Activated T-cell treated with anti-CD3 and anti-CD28 coated beads for 24 hours (primary cell): ENCODE measurements at places on chromosomes 11 and 22.

DNA sequence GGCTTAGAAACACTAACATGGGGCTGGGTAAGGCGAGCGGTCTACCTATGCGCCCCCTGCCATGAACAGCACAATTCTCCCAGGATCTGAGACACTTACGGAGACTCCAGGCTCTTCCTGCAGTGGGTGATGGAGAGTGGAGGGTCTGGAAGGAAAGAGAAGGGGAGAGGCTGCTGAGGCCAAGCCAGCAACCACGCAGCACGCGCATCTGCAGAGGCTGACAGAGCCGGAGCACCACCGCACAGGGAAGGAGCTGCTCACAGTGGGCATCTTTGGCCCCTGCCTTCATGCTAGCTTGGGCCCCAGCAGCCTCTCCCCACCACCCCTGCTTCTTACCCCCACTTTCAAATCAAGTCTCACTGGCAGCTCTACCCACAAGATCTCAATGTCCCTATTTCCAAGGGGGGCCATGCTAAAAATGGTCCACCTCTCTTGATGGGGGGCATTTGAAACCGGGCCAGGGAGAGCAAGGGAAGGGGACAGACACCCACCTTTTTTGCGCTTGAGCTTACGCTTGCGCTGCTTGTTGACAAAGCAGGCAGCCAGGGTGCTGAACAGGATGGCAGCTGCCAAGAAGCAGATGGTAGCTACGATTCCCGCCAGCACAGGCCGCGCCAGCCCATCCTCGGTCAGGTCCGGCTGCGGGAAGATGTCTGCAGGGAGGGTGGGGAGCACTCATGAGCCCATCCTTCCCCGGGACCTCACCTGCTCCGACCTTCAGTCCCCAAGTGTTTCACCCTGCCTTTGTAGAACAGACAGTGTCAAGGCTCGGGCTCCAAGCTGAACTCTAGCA is 34.5 kb downstream of the IGSF9B start:
- no peak for DNase-seq

GRCh38 chr22:43681731-43682360 is 130.3 kb downstream of the EFCAB6 start:
- DNase-seq, result no peak

DNA sequence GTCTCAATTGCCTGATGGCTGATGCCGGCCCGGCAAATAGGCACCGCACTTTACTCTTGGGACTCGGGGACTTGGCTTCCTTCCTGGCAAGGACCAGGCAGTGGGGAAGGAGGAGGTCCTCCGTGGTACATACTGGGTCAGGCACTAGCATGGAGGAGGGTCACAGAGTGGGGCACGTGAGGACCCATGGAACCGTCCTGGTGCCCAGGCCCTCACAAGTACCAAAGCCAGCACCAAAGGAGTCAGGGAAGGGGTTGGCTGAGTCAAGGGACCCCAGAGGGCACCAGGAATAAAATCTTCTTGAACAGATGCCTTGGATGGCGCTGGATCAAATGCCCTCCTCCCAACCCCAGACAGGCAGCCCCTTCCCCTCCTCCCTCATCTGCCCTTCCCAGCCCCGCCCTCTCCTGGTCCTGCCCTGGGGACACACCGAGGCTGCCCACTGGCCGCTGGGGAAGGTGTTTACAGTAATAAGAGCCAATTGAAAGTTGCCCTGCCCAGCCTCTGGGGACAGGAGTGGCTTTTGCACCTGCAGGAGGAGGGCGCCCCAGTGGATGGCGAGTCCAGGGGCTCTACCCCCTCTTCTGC is 5.6 kb upstream of the CARNS1 start:
- no peak for DNase-seq

GRCh38 chr22:23779083-23779482 is 6.4 kb downstream of the MMP11 start:
- DNase-seq, result no peak

DNA sequence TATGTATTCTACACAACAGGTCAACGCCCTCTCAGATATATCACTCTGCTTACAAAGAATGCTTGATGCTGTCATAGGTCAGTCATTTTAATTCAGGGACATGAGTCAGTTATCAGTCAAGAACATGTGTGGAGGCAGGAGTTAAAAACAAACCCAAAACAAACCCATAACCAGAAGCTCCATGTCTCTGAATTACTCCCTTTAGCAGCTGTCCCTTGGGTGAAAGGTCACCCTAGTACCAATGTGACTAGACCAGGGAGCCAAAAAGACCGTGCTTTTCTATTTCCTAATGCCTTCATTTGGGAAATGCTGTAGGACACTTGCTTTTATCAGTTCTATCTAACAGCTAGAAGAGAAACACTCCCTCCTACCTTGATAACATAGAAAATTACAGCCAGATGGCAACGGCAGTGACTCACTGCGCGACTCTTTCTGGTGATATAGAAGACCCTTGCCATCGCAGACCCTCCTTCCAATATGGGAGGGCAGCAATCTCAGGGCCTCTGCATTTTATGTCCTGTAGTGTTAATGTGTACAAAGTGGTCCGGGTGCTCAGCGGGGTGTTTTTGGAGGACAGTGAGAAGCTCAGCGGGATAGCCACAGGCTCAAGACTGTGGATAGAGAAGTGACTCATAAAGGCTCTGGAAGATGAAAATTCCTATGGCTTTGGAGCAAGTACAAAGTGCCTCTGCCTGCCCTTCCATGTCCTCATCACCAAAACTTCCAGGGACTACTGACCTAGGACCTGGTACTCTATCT is 24.8 kb downstream of the APOL5 start:
- DNase-seq, result no peak

DNA sequence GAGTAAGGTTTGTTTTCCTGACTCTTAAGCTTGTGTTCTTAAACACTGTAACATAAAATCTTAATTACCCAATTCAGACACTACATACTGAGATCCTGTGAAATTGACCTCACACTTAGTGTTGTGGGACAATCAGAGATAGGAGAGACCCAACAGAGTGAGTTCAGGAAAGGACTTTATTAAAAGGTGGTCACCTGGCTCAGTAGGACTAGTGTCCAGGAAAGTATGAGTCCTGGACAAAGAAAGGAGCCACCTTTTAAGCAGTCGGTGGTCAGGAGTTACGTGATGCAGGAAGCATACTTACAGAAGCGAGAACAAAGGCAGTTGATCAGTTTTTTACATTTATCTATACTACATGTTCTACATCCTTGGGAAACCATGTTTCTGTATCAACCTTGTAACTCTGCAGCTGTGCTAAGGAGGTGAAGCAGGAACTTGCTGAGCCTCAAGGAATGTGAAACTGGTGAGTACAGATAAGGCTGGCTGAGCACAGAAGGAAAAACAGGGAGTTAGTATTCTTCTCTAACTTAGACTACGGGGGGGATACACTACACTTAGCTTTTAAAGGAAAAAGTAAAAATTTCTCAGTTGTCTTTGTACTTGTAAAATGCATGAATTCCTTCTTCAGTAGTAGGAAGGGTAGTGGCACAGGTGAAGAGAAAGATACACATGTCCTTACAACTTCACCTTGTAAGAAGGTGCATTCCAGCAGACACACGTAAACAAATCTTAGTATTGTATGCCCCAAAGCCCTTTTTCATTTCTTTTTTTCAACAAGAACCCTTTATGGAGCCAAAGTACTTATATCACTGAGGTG is 15.1 kb downstream of the OR51E1 start:
- no peak for DNase-seq

DNA sequence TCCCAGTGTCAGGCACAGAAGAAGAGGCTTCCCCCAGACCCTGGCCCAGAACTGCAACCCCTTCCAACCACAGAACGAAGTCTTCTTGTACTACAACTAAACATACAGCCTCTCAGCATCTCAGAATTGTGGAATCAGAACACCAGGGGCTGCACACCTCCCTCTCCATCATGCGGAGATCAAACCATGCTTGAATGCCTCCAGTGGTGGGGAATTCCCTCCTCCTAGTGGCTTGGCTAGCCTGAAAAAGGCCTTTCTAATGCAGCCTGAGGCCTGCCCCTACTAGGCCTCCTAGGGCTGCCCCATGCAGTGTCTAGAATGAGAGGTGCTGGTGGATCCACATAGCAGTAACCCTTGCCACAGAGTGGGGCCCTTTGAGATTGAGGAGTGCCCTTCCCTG is 62.7 kb downstream of the WNT7B start:
- no peak for DNase-seq

DNA sequence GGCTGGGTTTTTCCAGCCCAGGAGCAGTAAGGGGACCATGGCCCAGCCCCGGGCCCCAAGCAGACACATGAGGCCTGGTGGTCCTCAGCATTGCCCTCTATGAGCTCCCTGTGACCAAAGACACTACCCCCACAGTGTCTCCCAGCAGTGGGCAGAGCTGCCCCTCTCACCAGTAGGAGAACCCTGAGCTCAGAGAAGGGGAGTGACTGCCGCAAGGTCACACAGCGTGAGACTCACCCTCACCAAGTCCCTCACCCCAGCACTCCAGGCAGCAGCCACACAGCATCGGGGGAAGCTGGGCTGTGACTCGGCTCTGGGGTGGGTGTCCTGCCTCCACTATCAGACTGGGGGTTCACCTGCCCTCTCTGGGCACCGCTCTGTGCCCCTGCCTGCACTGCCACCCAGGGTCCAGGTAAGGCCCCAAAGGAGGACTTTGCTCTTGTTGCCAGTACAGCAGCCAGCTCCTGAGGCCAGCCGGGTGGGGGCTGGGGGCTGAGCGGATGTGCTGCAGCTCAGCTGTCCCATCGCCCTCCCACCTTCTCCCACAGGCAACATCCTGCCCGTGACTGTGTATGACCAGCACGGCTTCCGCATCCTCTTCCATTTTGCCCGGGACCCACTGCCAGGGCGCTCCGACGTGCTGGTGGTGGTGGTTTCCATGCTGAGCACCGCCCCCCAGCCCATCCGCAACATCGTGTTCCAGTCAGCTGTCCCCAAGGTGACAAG is 7.9 kb upstream of the SH3BP1 start:
- no peak for DNase-seq

- no peak for DNase-seq
Observed at GRCh38 chr22:23113847-23114720, 27.7 kb downstream of the RSPH14 start.

GRCh38 chr22:21811982-21812381 is 55.5 kb downstream of the MAPK1 start:
- no peak for DNase-seq

GRCh38 chr11:40597546-40598113 is 861.8 kb downstream of the LRRC4C start:
- DNase-seq, result no peak

GRCh38 chr11:46066335-46066734 is 54.9 kb downstream of the PHF21A start:
- no peak for DNase-seq

DNA sequence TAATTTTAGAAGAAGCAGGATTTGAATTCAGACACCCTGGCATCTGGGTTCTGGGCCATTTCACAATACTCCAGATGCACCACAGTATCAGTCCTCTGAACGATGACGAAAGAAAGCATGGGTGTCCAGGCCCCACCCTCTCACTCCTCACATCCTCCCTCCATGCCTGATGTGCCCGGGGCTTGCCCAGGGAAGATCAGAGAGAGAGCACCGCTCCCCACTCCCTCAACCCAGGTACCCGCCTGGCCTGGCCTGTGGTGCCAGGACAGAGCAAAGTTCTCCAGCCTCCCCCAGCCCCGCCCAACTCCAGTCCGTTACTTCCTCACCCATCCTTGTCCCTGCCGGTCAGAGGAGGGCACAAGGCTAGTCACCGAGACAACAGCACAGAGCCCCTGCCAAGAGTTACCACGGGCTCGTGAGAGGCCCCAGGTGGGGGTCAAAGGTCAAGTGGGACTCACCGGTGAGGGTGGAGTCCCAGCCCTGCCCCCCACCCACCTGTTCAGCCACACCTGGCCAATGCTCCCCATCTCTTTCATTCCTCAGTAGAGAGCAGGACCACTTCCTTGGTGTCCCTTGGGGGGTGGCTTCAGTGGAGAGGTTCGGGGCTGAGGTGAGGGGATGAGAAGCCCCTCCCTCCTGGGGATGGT is 8.1 kb downstream of the BCL9L start:
- no peak for DNase-seq

GRCh38 chr11:85394283-85394682 is 232.9 kb downstream of the DLG2 start:
- no peak for DNase-seq

DNA sequence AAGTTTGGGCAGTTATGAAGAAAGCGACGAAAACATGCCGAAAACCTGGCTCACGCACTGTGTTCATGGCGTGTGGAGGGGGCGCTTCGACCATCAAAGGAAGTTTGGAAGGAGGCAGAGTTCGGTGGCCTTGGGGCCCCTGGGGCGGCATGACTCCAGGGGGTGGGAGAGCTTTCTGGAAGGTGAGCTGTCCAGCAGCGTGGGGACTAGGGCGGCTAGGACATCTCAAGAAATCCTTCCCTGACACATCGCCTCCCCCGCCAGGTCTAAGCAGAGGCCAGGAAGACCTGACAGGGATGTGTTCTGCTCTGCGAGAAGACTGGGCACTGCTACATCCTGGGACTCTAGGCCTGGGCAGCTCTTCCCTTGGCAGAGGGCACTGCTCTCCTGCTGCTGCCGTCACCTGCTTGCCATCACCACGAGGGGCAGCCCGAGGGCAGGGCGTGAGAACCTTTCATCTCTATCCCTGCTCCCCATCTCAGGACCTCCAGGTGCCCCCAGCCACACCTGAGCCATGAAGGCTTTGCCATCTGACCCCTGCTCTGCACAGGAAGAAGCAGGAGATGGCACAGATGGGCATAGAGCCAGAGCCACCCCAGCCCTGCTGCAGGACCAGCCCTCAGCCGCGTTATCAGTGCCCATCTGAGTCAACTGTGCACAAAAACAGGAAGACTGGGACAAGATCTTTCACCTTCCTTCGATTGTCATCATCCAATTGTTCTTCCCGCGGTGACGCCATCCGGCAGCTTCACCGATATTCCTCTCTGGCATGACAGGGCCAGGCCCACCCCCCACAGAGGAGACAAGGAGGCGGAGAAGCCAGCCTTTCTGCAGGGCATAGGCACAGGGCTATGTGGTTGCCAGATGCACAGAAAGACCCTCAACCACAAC is 12.7 kb downstream of the LINC01488 start:
- no peak for DNase-seq

DNA sequence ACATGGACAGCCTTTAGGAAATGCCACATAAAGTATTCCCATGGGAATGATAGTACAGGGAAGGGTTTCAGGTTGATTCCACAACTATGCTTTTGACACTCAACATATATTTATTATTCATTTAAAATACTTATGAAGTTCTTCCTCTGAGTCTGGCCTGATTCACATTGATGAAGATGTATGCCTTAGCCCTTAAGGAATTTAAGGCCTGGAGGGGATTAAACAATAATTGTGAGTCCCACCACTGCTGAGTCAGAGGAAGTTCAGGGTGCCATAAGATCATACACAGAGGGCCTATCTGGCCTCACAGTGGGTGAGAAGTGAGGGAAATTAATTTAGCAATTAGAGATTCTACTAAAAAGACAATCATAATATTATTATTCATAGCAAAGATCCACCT is 161.1 kb upstream of the SNX19 start:
- no peak for DNase-seq

- no peak for DNase-seq
Observed at GRCh38 chr11:113979431-113979830, 4.5 kb downstream of the HTR3A start.

- DNase-seq, result no peak
Observed at GRCh38 chr11:59614277-59615119, 1.1 kb downstream of the OSBP start.

- no peak for DNase-seq
Observed at GRCh38 chr11:118212131-118212725, 12.6 kb downstream of the JAML start.

GRCh38 chr11:80512491-80512890 is 1071.7 kb upstream of the TENM4 start:
- DNase-seq, result no peak
